T-helper 9 cell (primary cell): ENCODE measurements at places on chromosomes 5 and 9.

- DNase-seq = no peak
Observed at GRCh38 chr5:55416306-55416705, 108.5 kb downstream of the MTREX start.

DNA sequence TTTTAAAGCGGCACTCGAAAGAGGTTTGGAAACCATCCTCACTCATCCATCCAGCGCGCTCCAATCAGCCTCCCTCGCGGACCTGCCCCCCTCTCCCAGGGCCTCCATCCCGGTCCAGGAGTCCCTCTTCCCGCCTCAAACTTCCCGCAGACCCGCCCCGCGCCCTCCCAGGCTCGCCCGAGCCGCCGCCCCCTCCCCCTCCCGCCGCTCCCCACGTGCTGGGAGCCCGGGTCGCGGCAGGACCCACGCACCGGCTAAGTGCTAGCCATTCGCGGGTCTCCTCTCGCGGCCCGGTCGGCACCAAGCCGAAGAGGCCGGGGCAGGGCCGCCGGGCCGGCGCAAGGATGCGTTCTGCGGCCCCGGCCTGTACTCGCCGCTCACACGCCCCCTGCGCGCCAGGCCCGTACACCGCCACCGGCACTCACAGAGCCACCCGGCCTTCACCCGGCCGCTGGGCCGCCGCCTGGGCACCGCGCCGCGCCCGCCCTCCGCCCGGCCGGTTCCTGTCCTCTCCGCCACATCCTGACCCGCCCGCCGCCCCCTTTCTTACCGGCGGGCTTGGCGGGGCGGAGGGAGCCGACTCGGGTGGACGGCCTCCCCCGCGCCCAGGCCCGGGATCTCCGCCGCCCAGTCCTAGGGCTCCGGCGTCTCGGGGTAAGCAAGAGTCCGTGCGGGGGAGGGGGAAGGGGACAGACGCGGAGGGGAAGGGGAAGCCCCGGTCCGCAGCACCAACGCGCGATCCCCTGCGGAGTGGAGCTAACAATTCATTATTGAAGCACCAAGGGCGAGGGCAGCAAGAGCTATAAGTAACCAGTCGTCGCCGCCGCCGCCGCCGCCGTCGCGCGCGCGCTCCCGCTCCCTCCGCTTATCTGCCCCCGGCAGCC, 576 bp downstream of the CHD1 start:
- DNase-seq = peak; percentile 43

- no peak for DNase-seq
Observed at GRCh38 chr5:88081877-88082276, 186.8 kb downstream of the TMEM161B start.

DNA sequence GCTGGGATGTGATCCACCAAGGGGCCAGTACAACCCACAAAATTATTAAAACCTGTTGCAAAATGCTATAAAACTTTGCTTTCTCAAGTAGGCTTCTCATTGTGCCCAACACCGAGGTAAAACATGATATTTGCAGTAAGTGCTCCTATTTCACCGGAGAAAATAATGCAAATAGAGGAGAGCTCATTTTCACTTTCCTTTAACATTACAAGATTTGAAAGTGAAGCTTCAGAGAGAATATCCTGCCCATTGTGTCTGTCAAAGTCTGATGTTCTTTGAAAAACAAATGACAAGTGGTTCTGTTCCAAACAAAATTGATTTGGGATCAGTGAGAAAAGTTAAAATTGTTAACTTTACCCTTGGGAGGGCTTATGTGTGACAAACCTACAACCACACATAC, 287.1 kb downstream of the KCNN2 start:
- DNase-seq = no peak

- no peak for DNase-seq
Observed at GRCh38 chr5:38162625-38163024, 95.7 kb upstream of the EGFLAM start.

GRCh38 chr5:36712706-36713105, 106.3 kb downstream of the SLC1A3 start:
- DNase-seq = no peak

- DNase-seq = no peak
Observed at GRCh38 chr5:127450046-127450445, 67.4 kb upstream of the PRRC1 start.

DNA sequence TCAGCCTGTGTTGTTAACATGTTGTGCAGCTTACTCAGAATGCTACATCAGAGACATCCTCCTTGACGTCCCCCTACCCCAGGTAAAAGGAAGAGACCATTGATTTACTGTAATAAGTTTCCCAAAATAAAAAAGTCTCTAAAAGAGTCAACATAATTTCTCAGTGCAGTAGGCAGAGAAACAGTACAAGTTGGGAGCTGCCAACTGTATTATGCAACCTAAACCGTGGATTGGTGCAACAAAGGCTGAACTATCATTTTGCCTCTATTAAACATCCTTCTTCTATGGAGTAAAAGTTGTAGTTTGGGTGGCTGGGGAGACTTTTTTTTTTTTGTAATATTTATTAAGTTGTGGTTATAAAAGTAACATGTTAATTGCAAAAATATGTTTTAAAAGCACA, 208.0 kb downstream of the NR3C1 start:
- DNase-seq = no peak

GRCh38 chr9:126398403-126399058, 71.9 kb downstream of the MVB12B start:
- peak; percentile 65 for DNase-seq

DNA sequence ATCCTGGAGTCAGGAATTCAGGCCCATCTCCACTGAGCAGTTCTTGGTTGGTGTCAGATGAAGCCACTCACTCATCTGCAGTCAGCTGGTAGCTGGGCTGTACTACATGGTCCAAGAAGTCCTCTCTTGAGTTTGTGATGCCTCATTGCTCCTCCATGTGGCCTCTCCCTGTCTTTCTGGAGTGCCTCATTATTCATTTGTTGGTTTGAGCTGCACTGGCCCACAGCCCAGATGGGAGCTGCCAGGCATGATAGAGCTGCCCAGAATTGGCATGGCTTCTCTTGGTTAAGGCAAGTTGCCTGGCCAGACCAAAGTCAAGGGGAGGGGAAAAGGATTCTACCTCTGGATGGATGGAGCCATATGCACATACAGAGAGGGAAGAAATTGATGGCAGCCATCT, 8.0 kb downstream of the PTCD2 start:
- DNase-seq = no peak

DNA sequence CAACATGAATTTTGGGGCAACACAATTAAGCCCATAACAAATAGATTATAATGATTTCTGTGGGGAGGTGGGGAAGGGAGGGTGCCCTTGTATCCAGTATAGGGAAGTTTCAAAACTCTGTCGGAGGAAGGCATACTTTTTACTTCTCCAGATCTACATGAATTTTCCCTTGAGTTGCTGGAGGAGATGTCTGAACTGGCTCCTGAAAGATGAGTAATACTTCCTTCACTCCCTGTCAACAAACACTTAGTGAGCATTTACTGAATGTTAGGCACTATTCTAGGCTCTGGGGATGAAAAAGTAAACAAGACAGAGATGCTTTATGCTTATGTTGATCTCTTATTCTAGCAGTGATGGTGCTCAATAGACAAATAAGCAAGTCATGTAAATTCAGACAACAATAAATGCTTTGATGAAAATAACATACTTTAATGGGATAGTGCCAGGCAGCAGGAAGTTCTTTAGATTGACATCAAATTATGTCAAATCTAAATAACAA, 197.9 kb upstream of the ANKH start:
- no peak for DNase-seq

- no peak for DNase-seq
Observed at GRCh38 chr5:151700820-151701219, 14.1 kb upstream of the SPARC start.

DNA sequence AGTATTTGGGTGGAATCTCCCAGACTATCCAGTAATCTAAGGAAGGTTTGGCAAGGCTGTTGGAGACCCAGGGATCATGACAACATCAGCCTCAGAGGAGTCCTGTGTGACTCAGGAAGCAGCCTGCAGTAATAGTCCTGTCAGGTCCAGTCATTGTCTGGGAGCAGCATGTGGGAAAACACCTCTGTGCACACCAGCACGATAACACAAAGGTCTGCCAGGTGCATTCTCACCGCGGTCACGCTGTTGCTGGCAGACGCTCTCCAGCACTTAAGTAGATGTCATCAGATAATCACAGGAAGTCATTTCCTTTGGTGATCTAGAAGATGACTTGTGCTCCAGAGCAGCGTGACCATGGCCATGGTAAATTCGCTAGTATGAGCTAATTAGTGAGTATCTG, 99.2 kb upstream of the IQGAP2 start:
- DNase-seq = peak; percentile 11

DNA sequence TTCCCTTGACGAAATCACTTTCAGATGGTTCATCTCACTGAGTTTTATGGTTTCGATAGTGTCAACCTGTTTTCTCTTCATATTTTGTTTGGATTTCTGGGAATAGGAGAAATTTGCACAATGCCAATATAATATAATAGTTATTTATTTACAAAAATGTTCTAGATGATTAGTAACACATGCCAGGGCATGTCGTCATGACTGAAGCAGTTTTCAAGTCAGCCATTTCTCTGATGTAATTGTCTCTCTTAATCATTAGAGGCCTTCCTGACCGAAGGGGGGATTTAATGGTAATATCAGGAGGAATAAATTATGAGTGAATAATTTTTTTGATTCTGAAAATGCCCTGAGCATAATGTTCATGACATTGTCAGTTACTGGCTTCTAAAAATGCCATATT, 246.5 kb upstream of the ATP10B start:
- DNase-seq = no peak

- no peak for DNase-seq
Observed at GRCh38 chr5:1793301-1793740, 6.3 kb downstream of the MRPL36 start.

GRCh38 chr9:106864373-106865143, 1.6 kb downstream of the ZNF462 start:
- no peak for DNase-seq

- no peak for DNase-seq
Observed at GRCh38 chr9:126773004-126773607, 31.7 kb upstream of the ZBTB43 start.

DNA sequence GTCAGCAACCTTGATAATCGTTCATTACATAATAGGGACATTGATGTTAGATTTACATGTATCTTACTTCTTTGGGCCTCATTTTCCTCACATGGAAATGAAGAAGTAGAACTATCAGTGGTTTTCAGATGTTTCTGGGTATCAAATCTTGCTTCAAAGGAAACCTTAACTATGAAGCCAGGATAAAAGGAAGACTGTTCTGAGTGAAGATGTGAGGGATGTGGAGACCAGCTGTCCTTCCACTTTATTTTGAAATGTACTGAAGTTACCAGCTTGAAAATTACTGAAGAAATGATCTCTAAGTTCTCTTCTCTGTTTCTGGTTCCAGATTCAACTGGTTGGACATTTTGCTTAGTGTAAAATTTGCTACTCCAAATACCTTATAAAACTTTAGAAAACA, 186.0 kb downstream of the ADAMTSL1 start:
- no peak for DNase-seq

DNA sequence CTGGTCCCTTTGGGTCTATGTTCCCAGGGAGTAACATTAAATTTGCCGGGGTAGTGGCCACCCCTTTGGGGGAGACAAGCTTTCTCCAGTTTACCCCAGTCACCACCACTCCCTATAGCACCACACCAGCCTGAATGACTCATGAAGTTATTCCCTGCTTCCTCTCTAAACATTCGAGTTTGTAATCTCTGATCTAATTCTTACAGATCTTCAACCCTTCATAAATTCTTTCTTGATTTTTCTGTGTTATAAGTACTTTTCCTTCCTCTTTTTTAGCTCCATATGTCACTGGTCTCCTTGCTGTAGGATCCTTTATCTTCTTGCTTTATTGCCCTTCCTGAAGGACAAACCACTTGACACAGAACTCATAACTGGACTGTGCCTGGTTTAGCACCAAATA, 55.6 kb downstream of the GNA14 start:
- DNase-seq = no peak
